Cortex of kidney (tissue), 1 donor: ENCODE measurements at places on chromosomes 16 and 17.

GRCh38 chr17:58575511-58575910 is 61.1 kb upstream of the MTMR4 start:
- no peak for DNase-seq

GRCh38 chr17:82339634-82340580 is 6.3 kb upstream of the SECTM1 start:
- DNase-seq = no peak

GRCh38 chr17:49915670-49916069 is 53.3 kb upstream of the DLX4 start:
- DNase-seq = no peak

DNA sequence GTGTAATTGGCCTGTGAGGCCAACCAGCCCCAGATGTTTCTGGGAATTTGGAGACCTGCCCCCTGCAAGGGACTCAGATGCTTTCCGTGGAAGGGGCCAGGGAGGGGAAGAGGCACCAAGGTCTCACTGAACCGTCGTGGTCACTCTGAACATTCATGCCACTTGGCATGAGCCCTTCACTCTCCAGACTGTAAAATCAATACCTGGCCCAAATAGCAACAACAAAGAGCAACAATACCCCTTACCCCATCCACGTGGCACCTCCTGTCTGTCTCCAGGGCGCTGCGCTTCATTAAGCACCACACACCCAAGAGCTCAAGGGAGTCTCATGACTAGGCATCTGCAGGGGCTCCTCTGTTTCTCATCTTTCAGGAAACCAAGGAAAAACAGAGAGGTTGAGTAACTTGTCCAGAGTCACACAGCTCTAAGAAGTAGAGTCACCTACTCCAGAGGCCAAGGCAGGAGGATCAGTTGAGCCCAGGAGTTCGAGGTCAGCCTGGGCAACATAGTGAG is 52.8 kb downstream of the SOCS1 start:
- no peak for DNase-seq

DNA sequence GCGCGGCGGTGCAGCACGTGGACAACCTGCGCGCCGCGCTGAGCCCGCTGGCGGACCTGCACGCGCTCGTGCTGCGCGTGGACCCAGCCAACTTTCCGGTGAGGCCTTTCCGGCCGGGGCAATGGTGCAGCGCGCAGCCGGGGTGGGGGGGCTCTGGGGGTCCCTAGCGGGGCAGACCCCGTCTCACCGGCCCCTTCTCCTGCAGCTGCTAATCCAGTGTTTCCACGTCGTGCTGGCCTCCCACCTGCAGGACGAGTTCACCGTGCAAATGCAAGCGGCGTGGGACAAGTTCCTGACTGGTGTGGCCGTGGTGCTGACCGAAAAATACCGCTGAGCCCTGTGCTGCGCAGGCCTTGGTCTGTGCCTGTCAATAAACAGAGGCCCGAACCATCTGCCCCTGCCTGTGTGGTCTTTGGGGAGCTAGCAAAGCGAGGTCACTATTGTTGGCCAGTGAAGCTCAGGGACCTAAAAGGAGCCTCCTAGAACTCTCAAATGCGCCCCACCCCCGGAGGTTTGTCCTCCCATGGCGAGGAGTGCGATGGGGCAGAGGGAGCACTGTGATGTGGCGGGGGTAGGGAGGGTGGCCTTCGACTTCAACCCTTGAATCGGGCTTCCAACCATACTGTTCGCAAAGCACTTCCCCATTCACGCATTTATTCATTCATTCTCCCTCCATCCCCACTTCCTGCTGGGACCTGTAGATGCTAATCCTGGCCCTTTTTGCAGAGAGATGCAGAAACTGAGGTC is 770 bp downstream of the HBM start:
- no peak for DNase-seq

GRCh38 chr16:47726031-47726675 is 265.0 kb downstream of the PHKB start:
- DNase-seq = no peak

- DNase-seq = no peak
Measured at GRCh38 chr17:16439303-16439791, 24.0 kb downstream of the TRPV2 start.

- DNase-seq = no peak
Measured at GRCh38 chr17:17153071-17153470, 53.1 kb downstream of the PLD6 start.

DNA sequence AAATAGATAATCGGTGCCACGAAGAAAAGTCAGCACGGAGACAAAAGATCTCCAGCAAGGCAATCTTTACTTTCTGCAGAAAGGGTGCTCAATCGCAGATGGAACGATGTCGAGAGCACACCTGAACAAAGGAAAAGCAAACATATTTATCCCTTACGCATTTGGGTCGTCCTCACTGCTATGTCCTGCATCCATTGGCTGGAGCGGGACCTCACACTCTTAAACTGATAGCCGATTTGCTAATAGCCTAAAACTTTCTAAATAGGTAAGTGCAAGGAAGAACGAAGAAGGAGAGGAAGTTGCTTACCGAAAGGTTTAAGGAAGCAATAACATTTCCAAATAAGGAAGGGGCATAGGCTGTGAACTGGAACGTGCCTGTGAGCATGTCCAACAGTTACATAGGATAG is 1.2 kb upstream of the AKAP10 start:
- no peak for DNase-seq
